ENCODE measurements at places on chromosomes 7 and 10.

DNA sequence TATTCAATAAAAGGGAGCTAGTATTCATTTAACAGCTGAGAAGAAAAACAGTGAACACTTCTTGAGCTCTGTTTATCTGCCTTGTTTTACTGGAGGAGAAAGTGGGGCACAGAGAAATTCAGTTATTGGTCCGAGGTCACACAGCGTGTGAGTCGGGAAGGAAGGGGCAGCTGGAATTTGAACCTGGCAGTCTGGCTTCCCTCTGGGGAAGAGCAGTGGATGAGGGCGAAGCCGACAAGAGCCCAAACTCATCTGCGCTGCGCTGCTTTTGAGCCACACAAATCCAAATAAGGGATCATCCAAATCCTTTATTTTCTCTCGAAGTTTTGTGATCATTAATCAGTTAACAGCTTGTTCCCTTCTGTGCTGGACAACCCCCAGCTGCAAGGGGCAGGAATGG lies 23.7 kb upstream of the PFKFB3 start:
- no peak for DNase-seq

DNA sequence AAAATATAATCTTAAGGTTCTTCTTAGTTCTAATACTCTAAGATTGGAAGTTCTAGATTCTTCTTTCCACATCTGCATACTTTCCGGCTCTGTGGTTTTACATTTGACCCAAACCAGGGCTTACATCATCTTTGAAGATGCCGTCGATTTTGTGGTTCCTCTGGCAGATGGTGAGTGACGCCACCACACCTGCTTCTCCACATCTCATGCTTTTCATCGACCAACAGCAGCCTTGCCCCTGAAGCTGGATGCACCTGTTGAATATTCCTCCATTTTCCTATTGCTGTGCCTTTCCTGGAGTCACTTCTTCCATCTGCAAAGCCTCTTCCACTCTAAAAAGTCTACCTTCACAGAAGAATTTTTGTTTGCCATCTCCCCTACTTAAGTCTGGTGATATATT lies 121.3 kb downstream of the PRKCQ start:
- DNase-seq = no peak

GRCh38 chr7:30888747-30889146 lies 22.9 kb upstream of the AQP1 start:
- DNase-seq = peak; percentile 90

GRCh38 chr7:98821348-98821747 lies 48.5 kb downstream of the TMEM130 start:
- DNase-seq = no peak

DNA sequence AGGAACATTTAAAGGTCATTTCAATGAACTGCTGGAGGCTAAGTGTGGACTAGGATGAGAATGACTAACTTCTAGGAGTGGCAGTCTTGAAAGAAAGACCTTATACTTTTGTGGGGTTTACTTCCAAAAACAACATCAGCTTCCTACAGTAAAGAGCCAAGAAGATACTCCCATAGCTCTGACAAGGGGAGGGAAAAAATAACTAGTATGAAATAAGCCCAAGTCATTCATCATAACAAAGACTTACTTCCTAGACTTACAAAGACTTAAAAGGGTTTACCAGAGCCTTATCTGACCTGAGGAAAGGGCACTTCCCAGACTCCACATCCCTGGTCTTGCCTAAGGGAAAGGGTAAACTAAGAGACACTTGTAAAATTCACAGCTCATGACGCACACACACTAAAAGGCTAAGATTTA lies 31.7 kb downstream of the ARHGAP12 start:
- DNase-seq = no peak

DNA sequence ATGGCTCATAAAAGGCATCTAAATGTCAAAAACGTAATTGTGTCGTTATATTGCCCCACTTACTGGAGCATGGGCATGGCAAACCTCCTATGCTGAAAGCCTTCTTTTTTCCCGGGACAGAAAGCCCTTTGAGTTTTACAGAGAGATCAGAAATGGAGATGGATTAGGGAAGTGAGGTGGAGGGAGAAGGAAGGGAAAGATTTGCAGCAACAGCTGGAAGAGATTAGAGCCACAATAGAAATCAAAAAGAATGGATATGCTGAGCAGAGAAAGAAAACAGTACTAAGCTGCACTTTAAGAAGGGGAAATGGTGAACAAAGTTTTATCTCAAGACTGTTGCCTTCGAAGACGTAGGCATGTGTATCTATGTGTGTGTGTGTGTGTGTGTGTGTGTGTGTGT lies 97.2 kb upstream of the PCGF5 start:
- DNase-seq = no peak

DNA sequence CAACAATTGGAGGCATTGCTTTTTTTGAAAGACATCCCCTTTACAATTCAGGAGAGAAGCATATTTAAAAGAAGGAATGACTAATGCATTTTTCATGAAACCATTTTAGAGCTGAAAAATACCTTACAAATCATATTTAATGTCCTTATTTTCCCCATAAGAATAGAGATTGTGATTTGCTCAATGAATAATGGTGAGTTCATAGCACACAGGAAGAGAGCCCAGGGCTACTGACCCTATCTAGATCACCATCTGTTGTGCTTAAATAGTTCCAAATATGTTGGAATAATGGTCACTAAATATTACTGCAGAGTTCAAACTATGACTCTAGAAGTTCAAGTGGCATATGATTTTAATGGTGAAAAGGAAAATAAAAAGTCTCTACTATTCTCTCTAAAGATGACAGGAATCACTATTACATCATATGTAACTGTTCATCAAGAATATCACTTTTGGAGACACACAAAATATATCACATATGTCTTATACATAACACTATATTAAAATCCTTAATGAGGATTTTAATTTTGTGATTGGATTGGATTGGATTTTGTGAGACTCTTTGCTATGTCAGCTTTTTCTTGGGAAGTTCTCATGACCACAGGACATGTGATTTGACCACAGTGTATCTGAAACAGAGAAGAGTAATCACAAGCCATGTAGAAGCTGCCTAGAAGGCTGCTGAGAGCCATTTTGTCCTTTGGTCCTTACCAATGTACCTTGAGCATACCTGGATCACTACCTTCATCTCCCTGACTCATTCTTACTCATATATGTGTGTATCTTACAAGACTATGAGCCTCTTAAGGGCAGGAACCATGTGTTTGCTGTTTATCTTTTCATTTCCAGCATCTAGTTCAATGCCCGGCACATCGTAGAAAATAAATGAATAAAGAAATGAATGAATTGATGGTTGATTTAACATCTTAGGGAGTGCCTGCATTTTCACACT lies 26.4 kb downstream of the SLC16A9 start:
- no peak for DNase-seq

GRCh38 chr7:4108951-4109350 lies 573.1 kb upstream of the FOXK1 start:
- no peak for DNase-seq

DNA sequence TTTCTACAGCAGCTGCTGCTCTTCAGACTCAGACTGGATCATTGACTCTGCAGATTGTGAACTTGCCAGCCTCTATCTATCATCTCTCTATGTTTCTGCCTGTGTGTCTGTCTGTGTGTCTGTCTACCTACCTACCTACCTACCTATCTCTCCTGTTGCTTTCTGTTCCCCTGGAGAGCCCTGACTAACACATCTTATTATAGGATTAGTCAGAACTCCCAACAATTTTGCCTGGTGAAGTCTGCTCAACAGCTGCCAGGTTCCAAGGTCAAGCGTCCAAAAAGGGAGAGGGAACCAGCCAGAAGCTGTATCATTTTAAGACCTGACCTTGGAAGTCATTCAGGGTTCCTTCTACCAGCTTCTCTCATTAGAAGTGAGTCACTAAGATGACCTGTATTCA lies 579.0 kb upstream of the DPP6 start:
- no peak for DNase-seq

DNA sequence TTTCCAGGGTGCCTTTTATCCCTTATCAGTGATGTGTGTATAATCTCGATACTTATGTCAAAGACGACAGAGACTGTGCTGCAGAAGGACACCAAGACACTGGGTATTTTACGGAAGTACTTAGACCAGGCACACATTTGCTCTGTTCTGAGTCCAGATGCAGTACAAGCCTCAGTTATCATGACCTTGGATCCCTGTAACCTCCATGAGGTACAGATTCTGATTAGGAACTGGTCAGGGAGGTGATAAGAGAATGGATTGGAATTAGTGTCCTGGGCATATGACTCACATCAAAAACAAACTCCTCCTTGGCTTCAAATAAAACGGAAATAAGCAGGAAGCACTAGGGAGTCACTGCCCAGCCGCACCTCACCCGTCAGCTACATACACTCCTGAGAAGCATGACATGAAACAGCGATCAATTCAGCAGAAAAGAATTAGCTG lies 146.5 kb downstream of the SFMBT2 start:
- DNase-seq = no peak

DNA sequence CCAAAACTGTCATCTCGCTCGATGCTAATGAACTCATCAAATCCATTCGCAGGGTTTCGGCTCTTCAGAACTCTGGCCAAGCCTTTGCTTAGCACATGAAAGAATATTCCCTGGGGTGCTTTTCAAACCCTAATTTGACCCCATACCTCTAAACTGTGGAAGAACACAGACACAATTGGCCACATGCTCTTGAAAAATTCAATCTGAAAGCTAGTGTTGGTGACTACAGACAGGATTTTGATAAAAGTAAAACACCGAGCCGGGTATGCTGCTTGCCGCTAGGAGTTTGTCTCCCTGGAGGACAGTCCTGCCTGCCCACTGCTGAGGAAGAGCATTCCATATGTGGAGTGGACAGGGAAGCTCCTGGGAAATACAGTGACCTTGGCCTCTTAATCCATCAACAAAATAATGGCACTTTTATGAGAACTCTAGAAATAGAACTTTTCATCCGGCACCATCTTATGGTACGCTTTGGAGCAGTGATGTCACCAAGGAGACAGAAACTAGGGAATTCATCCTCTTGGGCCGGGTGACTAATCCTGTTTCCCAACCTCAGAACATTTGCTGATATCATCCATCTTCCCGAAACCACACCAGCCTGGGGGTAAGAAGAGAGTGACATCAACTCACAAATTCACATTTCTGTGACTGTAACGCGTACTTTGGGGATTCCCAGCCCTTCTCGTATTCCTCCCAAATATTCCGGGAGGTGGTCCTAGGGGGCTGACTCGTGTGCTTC lies 34.2 kb downstream of the MTURN start:
- peak; percentile 75 for DNase-seq

GRCh38 chr7:81645435-81645834 lies 124.4 kb downstream of the HGF start:
- no peak for DNase-seq

GRCh38 chr7:157409753-157410727 lies 73.2 kb downstream of the DNAJB6 start:
- no peak for DNase-seq

DNA sequence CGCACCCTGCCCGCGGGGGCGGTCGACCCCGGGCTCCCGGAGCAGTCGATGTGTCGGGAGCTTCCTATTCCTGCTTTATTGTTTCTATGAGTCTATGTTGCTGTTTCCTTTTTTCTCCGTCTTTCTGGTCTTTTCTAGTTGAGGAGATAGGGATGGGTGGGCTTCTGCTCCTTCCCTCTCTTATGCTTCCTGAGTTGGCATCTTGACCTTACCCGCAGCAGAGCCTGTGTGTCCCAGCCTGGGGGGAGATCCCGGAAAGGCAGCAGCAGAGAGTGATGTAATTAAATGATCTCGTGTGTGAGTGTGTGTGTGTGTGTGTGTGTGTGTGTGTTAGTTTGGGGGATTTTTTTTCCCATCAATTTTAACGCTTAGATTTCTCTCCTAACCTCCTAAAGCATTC lies 486 bp upstream of the SORCS1 start:
- no peak for DNase-seq

- peak; percentile 98 for DNase-seq
Observed at GRCh38 chr10:93435621-93436397, 46.3 kb downstream of the MYOF start.

- DNase-seq = no peak
Observed at GRCh38 chr10:100019787-100020141, 10.0 kb upstream of the DNMBP start.

DNA sequence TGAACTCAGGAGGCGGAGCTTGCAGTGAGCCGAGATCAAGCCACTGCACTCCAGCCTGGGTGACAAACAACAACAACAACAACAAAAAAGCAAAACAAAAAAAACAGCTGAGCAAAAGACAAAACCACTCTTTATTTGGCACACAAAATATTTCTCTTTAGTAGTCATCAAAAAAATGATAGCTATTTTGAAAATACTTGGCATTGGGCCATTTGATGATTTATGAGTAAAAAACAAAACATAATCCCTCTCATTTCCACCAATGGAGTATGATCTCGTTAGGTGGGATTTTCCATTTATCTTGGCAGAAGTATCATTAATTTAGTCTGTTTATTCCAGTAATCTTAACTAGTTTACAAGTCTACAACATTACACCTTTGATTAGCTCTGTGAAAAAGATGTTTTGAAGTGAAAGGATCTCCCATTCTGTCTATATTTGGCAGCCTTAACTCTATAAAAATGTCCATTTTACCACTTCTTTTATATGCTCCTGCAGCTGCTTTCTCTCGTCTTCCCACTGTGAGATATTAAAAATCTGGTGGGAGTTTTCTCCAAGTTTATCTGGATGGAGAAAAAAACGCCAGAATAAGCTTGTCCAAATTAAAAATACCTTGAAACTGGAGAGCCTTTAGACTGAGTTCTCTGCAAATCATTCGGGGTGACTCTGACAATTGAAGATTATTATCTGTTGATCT lies 58.8 kb upstream of the AGMO start:
- DNase-seq = no peak

DNA sequence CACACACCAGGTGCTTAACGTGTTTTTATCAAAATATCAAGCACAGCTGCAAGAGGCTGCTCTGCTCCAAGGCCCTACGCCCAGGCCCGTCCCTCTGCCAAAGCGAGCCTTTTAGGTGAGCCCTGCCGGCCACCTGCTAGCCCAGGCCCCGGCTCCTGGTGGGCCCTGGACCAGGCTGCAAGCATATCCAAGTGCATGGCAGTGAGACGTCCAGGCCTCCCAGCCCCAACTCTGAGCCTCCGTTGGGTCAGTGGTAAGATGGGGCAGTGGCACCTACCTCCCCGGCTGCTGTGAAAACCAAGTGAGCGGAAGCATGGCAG lies 136.2 kb downstream of the LHPP start:
- DNase-seq = no peak

DNA sequence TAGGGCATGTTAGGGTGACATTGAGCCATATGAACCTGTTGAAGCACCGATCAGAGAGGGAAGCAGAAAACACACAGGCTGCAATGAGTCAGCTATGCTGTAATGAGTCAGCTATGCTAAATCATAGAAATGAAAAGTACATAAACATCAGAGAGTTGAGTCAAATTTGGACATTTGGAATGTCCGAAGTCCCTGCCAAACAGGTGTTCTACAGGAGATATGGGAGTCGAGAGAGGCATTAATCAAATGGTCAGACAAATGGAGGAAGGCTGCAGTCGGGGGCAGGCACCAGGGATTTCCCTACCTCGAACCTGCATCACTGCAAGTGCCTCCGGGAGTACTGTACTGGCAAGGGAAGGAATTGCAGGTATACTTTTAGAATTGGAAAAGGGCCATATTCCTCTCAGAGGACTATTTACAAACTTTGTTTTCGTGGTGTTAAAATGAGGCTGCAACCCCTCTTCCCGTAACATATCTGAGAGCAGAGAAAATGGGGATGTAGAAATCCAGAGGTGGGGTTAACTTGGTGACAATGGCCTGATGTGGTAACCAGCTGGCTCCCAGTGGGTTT lies 8.8 kb upstream of the ZC3HAV1 start:
- DNase-seq = peak; percentile 58

Measured in ACHN (cell line).